ENCODE measurements at places on chromosomes 6 and 20.
A peak's percentile ranks its signal among the peaks of the same experiment; 100 is the strongest.

DNA sequence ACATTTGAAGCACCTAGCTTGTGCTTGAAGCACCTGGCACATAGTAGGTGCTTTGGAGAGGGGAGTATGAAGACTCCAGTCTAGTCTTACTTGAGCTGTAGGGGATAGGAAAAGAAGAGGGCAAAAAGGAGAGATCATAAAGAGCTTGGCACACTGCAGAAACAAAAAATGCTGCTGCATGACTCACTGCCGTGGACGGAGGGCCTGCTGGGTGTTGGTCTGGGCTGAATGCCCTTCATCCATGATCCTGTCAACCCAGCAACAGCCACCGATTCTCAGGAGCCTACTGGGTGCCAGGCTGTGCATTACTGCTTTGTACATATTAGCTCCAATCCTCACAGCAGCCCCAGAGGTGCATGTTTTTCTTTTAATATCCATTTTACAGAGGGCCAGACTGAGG, 6.0 kb downstream of the PDYN start:
- no peak for DNase-seq

DNA sequence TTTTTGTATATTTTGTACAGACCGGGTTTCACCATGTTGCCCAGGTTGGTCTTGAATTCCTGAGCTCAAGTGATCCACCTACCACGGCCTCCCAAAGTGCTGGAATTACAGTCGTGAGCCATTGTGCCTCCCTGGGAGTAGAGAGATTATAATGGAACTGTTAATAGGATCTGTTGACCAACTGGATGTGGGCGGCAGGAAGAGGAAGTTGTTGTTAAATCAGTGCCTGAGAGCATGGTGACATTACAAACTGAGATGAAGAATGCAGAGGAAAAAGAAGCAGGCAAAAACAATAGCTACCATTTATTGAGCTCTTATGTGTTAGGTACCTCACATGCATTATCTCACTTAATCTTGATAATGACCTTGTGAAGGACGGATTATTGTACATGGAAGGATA, 9.2 kb upstream of the L3MBTL3 start:
- no peak for DNase-seq

DNA sequence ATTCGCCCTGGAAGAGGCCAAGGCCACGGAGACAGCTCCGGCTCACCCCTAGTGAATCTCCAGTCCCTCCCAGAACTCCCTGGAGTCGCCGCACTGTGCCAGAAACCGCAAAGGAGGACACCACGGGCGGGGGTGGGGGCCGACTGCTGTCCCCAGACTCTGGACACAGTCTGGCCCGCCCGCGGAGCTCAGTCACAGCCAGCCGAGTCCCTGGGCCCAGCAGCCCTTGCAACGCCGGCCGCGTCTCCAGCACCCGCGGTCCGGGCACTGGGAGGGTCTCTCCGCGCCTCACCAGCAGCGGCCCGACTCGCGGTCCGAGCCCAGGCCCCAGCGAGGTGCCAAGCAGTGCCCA, 518 bp downstream of the PEX6 start:
- DNase-seq, result peak; percentile 2

DNA sequence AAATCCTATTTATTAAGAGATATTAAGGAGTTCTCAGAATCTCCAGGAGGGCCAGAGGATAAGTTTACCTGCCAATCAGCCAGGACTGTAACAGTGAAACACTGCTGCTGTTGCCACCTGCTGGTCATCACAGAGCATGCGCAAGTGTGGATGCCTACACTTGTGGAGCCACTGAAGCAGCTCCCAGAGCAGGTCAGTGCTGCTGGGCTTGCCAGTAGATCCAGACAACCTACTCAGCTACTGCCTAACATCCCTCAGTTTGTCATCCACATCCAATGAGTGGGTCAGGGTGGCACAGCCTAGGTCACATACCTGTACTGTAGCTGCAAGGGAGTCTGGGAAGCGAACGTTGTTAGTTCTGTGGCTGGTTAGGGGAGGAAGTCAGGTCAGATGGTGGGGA, 18.3 kb upstream of the NHSL1 start:
- peak; percentile 48 for DNase-seq

- DNase-seq, result no peak
These were observed 125.3 kb upstream of the FOXO3 start for GRCh38 chr6:108435391-108435790.

- DNase-seq, result no peak
These were observed 32.7 kb downstream of the CFAP61 start for GRCh38 chr20:20085071-20085470.

GRCh38 chr6:168450917-168451316, 9.9 kb downstream of the SMOC2 start:
- no peak for DNase-seq

- peak; percentile 33 for DNase-seq
These were observed 33.7 kb upstream of the IYD start for GRCh38 chr6:150334790-150335783.

DNA sequence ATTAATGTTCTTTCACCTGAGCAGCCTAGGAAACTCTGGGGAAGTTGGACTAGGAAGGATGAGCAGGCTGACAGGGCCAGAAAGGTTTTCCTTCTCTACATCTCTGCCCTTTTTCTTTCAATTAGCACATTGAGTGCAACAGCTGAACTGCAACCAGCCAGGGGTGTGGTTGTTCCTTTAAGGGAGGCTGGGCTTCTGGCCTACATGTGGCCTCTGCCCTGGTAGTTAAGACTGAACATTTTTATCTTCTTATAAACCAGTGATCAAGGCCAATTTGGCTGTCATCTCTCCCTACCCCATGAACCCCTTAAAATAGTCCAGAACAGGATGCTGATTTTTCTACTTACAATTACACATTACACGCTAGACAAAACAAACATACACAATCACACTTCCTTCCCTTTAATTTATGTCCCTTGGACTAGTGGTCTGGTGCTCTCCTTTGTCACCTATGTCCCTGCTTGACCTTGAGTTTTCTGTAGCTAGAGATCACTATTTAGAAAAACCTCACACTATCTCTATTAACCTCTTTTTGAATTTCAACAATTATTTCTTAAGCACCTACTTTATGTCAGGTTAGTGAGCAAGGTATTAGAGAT, 60.3 kb downstream of the RNF217 start:
- DNase-seq, result no peak

- DNase-seq, result no peak
These were observed 11.3 kb downstream of the SERPINB6 start for GRCh38 chr6:2959909-2960719.

DNA sequence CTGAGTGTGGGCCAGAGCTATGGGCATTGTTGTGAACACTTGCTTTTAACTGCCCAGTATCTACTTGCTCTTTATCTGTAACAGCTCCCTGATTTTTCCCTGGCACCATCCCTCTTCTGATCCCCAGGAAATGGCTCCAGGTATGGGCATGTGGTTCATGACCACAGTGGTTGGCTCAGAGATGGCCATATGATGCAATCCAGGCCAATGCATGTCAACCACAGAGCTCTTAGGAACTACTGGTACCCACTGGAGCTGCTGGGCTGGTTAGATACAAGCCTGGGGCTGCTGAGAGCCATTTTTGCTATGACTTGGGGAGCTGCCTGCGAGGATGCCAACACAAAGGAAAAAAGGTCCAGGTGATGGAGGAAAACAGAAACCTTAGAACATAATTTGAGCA, 55.6 kb downstream of the KCNB1 start:
- DNase-seq, result no peak

DNA sequence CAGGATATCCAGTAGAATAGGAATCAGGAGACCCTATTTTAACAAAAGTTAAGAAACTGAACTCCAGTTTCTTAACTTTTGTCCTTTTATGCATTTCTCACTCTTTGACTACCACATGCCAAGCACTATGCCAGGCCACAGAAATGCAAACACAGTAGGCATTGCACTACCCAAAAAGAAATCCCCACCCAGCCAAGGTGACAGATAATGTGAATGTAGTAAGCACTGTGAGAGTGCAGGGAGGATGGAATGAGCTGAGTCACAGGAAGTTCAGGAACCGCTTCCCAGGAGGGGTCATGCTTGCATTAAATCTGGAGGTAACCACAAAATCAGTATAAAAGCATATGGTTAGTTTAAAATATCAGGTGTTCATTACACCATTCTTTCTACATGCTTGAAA, 20.1 kb upstream of the FAM83C start:
- no peak for DNase-seq

- no peak for DNase-seq
These were observed 41.7 kb downstream of the SLC24A3 start for GRCh38 chr20:19253916-19254820.

GRCh38 chr6:35777356-35778102, 1.1 kb downstream of the CLPSL2 start:
- DNase-seq, result no peak

GRCh38 chr6:40440053-40440452, 147.1 kb downstream of the LRFN2 start:
- DNase-seq, result no peak

DNA sequence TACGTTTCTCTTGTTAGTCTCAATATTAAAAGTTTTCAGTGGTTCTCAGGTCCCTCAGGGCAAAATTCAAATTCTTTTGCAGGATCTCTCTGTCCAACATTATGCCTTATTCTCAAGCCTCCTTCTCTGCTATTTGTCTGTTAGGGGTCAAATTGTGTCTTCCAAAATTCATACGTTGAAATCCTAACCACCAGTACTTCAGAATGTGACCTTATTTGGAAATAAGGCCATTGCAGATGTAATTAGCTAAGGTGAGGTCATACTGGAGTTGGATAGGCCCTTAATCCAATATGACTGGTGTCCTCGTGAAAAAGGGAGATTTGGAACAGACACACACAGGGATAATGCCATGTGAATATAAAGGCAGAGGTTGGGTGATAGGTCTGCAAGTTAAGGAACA, 64.1 kb upstream of the ADGRF1 start:
- DNase-seq, result no peak

DNA sequence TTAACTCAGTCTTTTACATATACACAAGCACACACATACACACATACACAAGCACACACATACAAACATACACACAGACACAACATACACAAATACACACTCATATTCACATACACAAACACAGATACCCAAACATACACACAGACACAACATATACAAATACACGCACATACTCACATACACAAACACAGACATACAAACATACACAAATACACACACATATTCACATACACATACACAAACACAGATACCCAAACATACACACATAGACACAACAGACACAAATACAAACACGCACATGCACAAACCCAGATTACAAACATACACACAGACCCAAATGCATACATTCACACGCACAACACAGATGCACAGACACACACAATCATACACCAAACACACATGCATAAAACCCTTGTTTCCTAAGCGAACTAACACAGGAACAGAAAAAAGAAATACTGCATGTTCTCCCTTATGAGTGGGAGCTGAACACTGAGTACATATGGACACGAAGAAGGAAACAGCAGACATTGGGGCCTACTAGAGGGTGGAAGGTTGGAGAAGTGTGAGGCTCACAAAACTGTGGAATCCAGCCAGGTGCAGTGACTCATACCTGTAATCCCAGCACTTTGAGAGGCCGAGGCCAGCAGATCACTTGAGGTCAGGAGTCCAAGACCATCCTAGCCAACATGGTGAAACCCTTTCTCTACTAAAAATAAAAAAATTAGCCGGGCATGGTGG, 34.2 kb downstream of the PIM1 start:
- DNase-seq, result no peak

DNA sequence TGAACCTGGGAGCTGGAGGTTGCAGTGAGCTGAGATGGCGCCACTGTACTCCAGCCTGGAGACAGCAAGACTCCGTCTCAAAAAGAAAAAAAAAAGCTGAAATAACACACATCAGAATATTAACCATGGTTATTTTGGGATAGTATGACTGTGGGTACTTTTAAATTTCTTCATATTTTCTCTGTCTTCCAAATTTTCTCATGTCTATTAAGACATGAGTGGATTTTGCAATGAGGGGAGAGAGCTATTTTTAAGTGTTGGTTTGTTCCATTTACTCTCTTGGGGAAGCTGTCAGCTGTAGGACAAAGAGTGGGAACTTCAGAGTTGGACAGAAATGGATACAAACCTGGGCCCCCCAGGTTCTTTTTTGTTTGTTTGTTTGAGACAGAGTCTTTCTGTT, 10.3 kb downstream of the ADISSP start:
- DNase-seq, result no peak

- no peak for DNase-seq
These were observed 27.8 kb upstream of the CENPW start for GRCh38 chr6:126312013-126312665.

DNA sequence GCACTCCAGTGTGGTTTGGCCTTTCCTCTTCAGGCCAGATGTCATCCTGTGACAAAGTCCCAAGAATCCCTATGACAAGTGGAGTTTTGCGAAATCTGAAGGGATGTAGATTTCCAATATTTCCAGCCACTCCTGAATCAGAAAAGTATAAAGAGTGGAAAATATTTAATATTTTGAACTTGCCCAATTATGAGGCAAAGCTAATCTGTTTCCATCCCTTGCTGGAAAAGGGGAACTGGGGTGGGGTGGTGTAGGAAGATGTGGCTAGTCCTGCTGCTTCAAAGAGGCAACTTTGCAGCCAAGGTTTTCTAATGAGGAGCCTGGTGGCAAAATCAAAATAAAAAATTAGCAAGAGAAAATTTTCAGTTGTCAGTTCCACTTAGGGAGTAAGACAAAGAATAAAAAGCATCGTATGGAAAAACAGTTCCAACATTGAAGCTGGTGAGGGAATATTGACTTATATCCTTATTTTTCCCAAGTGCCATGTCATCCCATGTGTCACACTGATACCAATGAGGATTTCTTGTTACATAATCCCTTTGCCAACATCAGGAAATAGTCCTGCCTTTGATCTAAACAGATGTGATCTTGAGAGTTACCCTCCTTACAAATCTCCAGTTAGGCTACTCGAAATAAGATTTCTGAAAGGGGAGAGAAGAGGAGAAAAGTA, 480.0 kb upstream of the JARID2 start:
- no peak for DNase-seq

DNA sequence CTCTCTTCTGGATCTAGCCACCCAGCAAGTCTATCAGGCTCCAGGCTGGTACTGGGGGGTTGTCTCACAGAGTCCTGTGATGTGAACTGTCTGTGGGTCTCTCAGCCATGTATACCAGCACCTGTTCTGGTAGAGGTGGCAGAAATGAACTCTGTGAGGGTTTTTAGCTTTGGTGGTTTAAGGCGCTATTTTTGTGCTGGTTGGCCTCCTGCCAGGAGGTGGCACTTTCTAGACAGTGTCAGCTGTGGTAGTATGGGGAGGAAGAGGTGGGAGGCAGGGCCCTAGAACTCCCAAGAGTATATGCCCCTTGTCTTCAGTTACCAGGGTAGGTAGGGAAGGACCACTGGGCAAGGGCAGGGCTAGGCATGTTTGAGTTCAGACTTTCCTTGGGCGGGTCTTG, 75.8 kb downstream of the SNAP91 start:
- no peak for DNase-seq

Data from naive B cell (primary cell).